Aortic smooth muscle cell (primary cell): ENCODE measurements at places on chromosomes 2 and 18. TPM values are rescaled to one million over a fixed set of nuclear protein-coding genes. Genes with fewer than 3 reads are reported as not detected.

GPR45 gene
- total RNA-seq, result not detected in 2 replicates

ANKRD62 gene
- under 0.01 TPM in 1 of 2 replicates, not detected in the other for total RNA-seq

TFCP2L1 gene
- total RNA-seq, result 0.26 and 0.31 TPM in 2 replicates

GNLY gene
- not detected in 2 replicates for total RNA-seq

ST8SIA3 gene
- not detected in 2 replicates for total RNA-seq

GORASP2 gene
- total RNA-seq, result 30.3 and 34.1 TPM in 2 replicates

GPR39 gene
- total RNA-seq, result 7.5 and 10.7 TPM in 2 replicates
